ENCODE measurements at places on chromosomes 7 and 10.
A peak's percentile ranks its signal among the peaks of the same experiment; 100 is the strongest.

DNA sequence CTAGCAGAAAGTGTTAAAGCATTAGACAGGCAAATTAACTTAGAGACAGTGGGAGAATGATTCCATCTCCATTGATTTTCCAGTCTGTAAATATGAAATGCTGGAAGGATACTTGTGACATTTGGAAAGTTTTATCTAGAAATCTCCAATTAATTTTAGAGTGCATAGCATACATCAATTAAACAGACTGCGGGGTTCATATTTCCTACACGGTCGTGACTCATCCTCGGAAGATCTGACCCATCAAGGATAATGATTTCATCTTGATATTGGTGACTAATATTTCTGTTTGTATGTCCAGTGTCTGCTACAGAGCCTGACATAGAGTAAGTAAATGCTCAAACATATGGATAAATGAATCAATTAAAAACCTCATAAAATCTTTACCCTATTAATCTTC is 474.9 kb downstream of the KCNMA1 start:
- DNase-seq = no peak

GRCh38 chr10:4120096-4120853 is 335.3 kb upstream of the KLF6 start:
- peak; percentile 45 for DNase-seq

DNA sequence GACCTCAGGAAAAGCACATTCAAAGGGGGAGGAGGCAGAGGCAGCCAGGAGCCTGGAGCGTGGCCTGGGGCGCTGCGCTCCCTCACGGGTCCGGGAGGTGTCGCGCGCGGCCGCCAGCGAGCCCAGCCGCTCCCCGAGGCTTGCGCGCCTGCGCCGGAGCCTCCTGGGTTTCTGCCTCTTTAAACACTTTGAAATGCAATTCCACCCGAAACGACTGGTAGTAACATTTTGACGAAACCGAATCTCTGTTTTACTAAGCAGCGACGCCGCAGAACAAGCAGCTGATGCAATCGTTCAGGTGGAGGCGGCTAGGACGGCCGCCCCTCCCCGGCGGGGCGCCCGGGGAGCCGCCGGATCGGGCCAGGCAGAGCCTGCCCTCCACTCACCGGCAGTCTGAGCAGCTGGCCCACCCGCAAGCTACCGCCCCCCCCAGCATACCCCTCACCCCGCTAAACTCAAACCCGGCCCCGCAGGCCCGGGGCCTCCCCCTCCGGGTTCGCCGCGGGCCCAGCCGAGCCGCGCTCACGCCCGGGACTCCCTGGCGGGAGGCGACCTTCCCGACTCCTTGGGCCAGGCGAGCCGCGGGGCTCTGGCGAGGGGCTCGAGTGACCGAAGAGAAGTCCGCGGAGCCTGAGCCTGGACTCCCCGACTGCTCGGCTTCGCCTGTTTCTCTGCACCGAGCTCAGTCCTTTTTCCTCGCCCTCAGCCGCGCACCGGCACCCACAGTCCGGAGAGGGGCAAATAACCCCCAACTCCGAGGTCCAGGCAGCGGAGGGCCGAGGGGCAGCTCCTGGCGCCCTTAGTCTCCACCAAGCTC is 3.2 kb downstream of the MKX start:
- peak; percentile 67 for DNase-seq

DNA sequence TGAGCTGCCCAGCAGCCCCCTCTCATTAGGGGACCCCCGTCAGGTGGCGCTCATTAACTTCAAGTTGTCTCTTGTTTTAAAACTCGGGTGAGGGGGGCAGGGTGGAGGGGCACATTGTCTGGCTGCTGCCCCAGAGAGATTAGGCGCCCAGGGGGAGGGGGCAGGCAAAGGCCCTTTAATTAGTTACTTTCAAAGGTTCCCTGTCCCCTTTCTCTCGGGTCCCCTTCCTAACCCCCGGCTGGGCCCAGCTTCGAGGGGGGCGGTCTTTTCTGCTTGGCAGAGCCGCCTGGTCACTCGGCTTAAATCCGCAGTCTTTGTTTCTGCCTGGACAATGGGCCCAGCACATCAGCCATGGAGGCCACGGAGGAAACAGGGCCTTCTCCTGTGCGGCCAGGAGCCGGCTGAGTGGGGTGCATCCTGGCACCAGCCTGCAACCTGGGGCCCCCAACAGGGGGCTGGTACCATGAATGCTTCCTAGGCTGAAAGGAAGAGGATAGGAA is 38.9 kb upstream of the SLF2 start:
- no peak for DNase-seq

- DNase-seq = no peak
Observed at GRCh38 chr7:140260352-140261104, 83.7 kb upstream of the KDM7A start.

DNA sequence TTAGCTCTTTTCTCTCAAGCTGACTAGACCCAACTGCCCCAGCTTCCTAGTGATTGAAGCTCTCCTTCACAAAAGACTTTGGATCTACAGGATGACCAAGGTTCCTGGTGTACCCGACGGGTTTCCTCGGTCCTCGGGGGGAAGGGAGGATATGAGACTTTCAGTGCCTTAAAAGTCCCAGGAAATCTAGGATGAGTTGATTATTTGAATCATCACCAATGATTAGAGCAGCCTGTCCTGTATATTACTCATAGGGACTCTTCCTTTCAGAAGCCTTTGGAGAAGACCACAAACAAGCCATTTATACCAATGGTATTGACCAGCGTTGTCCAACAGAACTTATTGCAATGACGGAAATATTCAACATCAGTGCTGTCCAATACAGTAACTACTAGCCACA is 6.1 kb upstream of the ACTA2 start:
- DNase-seq = no peak

DNA sequence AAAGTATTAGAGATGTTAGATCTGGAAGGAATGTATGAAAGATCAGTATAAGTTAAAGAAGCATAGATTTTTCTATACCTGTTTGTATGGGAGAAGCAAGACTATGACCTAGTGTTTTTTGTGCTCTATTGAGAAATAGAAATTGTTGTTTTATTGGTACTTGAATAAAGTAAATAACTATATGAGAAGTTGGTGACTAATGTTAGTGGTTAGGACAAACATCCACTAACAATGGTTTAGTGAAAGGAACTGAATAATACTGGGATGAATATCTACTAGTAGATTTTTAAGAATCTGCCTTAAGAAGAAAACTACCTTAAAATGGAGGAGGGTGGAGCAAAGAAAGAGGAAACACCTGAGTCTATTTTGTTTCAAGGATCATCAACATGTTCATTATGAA is 521.1 kb upstream of the POT1 start:
- no peak for DNase-seq

DNA sequence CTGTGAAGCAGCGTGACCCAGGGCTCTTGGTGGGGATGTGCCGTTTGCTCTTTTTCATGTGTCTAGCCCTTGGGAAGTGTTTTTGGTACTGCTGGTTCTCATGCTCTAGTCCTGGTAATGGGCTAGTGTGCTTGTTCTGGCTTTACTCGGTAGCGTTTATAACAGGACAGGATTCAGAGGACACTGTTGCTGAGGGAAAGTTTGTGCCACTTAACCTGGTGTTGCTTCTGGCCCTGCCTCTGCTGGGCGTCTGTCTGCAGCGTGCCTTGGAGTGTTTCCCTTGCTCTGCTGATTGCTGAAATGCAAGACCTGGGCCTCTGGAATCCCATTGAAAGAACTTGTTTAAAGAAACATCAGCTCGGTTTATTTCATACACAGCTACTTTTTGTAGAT is 35.0 kb downstream of the INPP5A start:
- no peak for DNase-seq

DNA sequence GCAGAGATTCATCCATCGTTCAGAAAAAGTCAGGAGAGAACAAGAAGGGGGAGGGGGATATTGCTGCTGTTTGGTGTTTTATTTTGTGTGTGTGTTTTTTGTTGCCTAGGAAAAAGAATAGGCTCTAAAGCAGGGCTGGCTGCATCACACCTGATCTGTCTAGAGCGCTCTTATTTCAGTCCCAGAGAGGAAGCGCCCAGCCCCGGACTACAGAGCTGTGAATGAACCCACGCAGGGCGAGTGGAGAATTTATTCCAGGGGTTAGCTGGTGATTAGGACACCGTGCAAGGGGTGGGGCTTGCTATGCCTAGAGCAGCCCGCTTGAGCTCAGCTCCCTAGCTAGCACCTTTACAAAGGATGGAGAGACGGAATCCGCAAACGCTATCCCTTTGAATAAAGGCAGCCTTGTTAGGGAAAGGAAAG is 621 bp upstream of the FAM13C start:
- DNase-seq = no peak

DNA sequence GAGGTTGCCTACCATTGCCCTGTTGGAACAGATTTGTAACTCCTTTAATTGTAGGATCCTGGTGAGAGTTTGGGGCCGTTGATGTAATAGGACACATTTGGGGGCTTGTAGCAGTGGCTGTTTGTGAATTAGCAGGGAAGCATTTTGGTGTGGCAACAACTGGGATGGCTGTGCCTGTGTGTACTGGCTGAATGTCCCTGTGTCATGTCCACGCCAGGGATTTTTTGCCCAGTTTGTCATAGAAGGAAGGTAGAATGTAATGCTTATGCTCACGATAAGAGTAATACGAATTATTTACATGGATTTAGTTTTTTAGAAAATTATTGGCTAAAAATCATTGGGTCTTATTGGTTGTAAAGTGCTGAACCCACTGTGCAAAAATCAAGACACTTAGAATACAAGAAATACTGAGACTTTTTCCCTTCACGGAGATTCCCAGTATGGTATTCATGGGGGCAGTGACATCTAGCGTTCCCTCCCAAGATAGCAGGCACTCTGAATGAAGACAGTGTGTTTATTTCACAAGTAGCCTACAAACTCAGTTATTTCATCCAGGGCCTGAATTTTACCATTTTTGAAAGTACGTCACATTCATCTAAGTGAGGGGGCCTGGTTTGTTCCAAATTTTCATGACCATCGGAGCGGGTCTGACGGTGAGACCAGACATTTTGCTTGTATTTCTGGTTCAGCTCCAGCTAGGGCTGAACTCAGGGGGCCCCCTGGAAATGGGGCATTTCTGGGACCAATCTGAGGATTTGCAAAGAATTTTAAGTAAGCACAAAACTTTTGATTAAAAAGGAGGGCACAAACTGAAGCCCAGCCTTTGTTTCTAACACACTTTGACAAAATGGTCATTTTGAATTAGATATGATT is 74.7 kb downstream of the CACNB2 start:
- peak; percentile 6 for DNase-seq

DNA sequence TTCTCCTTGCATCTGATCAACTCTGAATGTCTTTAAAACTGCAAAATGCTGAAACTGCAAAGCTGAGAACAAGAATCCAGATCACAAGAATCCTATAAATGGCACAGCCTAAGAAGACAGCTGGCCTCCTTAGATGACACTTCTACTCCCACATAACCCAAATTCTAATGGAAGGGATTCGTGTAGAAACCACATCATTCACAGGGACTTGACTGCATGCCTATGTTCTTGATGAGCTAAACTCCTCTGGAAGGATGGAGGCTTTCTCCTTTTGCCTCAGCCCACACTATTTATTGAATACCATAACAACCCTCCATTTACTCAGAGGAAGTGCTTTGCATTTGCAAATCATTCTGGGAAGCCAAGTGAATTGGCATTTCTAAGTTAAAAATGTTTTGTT is 252.5 kb upstream of the VWC2 start:
- no peak for DNase-seq

- DNase-seq = no peak
Observed at GRCh38 chr7:26052706-26053105, 99.3 kb upstream of the NFE2L3 start.

DNA sequence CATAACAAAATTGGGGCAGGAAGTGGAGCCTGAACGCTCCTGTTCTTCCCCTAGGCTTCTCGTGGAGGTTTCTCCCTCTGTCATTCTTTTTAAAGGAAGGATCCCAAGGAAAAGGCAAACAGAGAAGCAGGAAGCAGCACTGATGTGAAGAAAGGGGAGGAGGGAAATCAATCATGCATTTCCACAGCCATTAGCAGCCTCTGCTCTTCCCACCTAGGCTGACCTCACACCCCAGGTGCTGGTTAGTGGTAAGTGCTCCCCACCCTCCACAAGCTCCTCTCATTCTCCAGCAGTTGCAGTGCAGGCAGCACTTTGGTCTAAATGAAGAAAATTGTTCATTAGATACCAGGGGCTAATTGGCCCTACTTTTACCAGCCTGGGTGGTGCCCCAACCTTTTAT is 2.6 kb downstream of the CRHR2 start:
- no peak for DNase-seq

DNA sequence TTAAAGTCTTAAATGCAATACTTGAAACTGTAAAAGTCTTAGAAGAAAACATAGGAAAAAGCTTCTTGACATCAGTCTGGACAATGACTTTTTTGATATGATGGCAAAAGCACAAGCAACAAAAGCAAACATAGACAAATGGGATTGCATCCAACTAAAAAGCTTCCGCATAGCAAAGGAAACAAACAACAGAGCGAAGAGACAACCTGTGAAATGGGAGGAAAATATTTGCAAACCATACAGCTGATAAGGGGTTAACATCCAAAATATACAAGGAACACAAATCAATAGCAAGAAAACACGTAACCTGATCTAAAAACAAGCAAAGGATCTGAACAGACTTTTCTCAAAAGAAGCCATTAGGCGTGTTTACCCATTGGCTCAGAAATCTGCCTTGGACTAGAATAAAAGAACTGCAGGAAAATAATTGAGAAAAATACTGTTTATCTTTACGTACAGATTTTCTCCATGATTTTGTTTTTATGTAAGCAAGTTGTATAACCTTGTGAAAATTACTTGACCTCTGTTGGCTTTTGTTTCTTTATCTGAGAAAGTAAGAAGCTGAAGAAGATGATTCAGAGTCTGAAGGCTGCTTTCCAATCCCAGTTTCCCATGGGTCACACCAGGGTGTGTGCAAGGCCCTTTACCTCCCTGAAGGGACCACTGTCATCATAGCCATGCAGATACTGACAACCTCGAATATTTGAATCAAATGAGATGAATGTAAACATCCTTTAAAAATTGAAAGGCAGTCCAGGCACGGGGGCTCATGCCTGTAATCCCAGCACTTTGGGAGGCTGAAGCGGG is 99.1 kb upstream of the LANCL2 start:
- DNase-seq = no peak

- DNase-seq = no peak
Observed at GRCh38 chr7:146690987-146691386, 574.4 kb downstream of the CNTNAP2 start.

- DNase-seq = no peak
Observed at GRCh38 chr10:114491933-114492332, 87.6 kb upstream of the AFAP1L2 start.

DNA sequence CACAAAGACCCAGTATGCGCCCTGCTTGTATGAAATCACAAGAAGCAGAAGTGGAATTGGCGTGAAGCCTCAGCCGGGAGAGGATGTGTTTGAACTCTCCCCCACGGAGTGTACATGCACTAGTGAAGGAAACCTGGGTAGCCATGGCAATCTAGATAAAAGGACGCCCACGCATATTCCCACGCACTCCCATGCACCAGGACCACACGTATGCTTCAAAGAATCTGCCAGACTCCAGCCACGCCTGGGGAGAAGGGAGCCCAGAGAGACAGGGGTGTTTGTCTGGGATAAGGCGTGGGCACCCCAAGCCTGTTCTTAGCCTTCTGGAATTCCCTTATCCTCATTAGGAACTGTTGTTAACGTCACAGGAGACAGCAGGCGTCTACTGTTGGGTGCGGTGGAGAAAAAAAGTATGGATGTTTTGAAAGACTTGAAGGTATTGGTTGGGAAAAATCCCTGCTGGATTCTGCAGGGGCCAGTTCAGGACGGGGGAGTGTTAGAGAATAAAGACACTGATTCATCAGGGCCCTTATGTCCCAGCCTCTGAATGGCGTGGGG is 28.9 kb upstream of the ECHDC3 start:
- no peak for DNase-seq

- DNase-seq = no peak
Observed at GRCh38 chr10:31677195-31678138, 251.2 kb downstream of the ARHGAP12 start.

GRCh38 chr7:37826825-37827224 is 21.6 kb upstream of the NME8 start:
- DNase-seq = no peak

- no peak for DNase-seq
Observed at GRCh38 chr7:120925392-120925791, 25.2 kb upstream of the ING3 start.

Data from CD4-positive, alpha-beta T cell treated with Interleukin-4 for 4 hours (primary cell).